Dermis lymphatic vessel endothelial cell (primary cell): ENCODE measurements at places on chromosomes 6 and 20. TPM values are rescaled to one million over a fixed set of nuclear protein-coding genes. Genes with fewer than 3 reads are reported as not detected.

The IP6K3 gene
- not detected in 2 replicates for total RNA-seq

The ERGIC3 gene
- 358 and 363 TPM in 2 replicates for total RNA-seq

The COL9A1 gene
- not detected in 2 replicates for total RNA-seq

The RAB44 gene
- total RNA-seq: not detected in 2 replicates

The FAM83B gene
- total RNA-seq: not detected in 2 replicates
